Hepatocyte (in vitro differentiated cells): ENCODE measurements at places on chromosomes 3 and 15.

GRCh38 chr3:149115114-149115513 lies 14.3 kb upstream of the HPS3 start:
- DNase-seq = no peak

DNA sequence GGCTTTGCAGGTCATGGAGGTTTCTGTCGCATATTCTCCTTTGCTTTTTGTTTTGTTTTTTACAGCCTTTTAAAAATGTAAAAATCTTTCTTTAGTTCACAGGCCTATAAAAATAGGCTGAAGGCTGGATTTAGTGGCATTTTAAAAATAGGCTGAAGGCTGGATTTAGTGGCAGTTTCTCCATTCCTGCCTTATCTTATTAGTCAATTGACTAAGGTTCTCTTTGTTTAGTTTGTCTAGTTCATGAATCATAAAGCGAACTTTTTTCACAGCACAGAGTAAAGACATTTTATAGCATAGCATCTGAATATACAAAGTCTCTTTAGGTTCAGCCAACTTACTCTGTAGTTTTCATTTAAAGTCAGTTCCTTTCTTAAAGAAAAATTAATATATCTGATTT lies 31.4 kb downstream of the AP4E1 start:
- peak; percentile 10 for DNase-seq

GRCh38 chr15:62099094-62099601 lies 32.4 kb downstream of the C2CD4A start:
- DNase-seq = no peak

DNA sequence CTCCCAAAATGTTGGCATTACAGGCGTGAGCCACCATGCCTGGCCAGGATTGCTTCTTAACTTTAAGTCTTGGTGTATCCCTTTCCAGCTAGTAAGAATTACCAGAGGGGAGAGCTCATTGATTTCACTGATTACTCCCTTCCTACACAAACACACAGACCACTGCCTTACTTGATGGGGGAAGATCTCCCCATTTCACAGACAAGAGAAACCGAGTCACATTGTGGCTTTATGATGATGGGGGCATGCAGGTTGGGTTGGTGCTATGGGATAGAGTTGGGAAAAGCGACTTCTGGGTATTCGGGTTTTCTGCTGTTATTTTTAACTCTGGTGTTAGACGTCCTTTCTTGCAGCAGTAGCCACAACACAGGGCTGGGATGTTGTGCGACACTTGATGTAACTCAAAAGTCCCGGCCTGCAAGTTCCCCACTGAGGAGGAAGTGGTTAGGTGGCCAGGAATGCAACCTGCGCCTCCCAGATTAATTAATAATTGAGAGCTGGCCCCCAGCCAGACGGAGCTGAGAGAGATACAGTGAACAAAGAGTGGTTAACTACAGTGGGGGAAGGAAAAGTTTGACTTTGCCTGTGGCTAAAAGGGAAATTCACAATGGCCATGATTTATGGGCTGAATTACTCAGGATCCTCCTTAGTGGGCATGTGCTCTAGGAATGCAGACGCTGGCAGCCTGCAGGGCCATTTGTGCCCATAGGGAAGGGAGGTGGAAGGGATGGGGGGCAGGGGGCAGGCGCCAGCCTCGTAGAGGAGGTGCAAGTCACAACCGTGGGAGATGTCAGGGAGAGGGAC lies 63.6 kb downstream of the SMAD6 start:
- DNase-seq = peak; percentile 89

DNA sequence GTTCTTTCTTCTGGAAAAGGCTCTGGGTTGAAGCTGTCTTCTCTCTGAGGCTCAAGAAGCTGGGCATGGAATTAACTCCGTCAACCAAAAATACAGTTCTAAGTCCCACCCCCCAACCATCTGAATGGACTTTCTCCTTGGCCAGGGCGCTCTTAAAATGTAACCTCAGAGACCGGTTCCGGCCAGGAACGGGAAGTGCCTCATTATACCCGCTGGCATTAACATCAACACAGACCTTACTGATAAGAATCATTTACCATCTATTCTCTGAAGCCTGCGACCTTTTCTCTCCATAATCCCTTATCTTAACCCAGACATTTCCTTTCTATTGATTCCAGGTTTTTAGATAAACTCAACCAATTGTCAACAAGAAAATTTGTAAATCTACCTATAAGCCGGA lies 64.7 kb downstream of the ATP1B3 start:
- no peak for DNase-seq

- DNase-seq = no peak
Observed at GRCh38 chr3:99637368-99638111, 854 bp upstream of the COL8A1 start.

GRCh38 chr3:153621953-153622352 lies 459.9 kb downstream of the RAP2B start:
- no peak for DNase-seq

DNA sequence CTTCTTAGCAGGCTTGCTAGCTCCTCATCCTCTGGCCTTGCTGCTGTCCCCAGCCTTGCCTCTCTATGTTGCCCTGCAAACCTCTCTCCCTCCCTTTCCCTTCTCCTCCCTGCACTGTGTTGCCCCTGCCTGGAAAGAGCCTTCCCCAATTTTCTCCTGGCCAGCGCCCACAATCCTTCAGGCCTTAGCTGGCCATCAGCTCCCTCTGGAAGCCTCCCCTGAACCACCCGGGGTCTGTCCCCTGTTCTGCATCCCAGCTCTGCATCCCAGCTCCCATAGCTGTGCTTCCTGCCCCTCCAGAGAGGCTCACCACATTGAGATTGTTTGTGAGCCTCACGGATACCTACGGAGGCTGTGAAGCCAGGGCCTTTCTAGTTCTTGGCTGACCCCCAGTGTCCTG lies 23.7 kb downstream of the FAM3D start:
- no peak for DNase-seq

DNA sequence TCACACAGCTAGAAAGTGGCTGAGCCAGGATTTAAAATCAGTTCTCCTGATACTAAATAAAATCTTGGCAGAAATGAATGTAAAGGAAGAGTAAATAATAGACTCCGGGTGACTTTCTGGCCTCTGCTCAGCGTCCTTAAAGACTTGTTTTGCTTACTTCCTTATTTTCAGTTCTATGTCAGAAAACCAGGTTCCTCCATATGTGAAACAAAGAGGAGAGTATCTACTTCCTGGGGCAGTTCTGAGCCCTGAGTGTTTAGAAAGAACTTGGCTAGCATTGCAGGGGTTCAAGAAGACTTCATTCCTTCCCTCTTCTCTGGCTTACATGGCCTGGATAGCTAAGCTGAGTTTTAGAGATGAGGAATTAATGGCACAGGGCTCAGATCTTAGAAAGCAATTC lies 222.8 kb upstream of the TLE3 start:
- no peak for DNase-seq

DNA sequence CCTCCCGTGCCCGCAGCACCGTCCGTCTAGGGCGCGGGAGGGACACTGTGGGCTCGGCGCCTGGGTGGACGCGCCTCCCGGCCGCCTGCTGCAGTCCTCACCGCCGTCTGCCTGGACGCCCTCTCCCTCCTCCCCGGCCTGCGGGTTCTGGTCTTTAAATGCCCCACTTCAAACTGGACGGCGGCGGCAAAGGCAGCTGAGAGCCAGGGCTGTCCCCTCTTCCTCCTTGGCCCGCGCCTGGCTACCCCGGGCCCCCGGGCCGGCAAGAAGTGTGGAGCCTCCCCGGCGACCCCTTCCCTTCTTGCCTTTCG lies 426 bp downstream of the CBLB start:
- DNase-seq = peak; percentile 78

- DNase-seq = no peak
Observed at GRCh38 chr3:106398891-106399600, 530.2 kb upstream of the CBLB start.

DNA sequence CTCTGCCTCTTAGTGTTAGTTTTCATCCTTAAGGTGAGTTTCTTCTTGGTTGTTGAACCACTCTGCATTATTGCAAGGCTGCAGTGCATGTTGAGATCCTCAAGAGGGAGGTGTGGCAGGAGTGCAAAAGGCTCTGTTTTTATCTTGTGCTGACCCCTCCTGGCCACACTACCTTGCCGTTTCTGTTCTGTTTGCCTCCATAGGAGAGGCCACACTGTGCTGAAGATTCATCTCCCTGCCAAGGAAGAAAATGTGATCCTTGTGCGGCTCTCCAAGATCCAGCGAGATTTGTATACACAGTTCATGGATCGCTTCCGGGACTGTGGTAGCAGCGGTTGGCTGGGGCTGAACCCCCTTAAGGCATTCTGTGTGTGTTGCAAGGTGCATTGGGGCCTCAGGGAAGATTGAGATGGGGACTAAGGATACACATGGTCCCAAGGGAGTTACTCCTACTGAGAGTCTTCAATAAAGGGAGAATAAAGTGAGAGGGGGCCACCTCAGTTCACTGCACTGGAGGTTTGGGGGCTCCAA lies 33.0 kb upstream of the TEX264 start:
- DNase-seq = peak; percentile 80

GRCh38 chr3:183226333-183226890 lies 26.6 kb upstream of the B3GNT5 start:
- DNase-seq = peak; percentile 57

DNA sequence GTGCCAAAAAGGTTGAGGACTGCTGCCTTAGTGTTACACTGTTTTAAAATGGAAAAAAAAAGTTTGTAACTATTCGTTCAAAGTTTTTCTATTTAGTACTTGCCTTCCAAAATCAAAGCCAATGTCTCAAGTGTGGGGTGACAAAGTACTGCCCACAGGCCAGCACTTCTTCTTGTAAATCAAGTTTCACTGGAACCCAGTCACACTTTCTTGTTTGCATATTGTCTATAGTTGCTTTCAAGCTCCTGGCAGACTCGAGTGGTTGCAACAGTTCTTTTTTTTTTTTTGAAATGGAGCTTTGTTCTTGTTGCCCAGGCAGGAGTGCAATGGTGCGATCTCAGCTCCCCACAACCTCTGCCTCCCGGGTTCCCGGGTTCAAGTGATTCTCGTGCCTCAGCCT lies 75.3 kb upstream of the RPL35A start:
- no peak for DNase-seq

- DNase-seq = no peak
Observed at GRCh38 chr3:153328690-153329089, 166.7 kb downstream of the RAP2B start.

DNA sequence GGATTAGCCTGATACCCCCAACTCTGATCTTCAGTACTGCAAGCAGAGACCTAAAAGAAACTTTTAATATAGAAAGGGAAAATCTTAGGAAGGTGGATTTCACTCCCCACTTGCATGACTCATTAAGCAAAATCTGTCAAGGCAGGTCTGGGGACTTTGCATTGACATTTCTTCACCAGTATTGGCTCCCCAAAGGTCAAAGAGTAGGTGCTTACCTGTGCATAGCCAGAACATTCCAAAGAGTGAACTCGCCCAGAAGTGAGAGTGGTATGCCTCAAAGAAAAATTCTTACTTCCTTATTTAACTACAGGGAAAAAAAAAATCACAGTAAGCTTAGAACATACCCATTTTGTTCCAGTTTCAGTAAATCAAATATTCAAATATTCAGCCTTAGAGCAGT lies 140.9 kb upstream of the TP63 start:
- peak; percentile 40 for DNase-seq

GRCh38 chr3:25697553-25697952 lies 32.8 kb upstream of the TOP2B start:
- DNase-seq = no peak

GRCh38 chr15:73851689-73852088 lies 21.7 kb upstream of the TBC1D21 start:
- peak; percentile 86 for DNase-seq

- no peak for DNase-seq
Observed at GRCh38 chr3:29557186-29557585, 276.3 kb downstream of the RBMS3 start.

- DNase-seq = no peak
Observed at GRCh38 chr3:123290962-123291361, 89.2 kb downstream of the SEC22A start.

DNA sequence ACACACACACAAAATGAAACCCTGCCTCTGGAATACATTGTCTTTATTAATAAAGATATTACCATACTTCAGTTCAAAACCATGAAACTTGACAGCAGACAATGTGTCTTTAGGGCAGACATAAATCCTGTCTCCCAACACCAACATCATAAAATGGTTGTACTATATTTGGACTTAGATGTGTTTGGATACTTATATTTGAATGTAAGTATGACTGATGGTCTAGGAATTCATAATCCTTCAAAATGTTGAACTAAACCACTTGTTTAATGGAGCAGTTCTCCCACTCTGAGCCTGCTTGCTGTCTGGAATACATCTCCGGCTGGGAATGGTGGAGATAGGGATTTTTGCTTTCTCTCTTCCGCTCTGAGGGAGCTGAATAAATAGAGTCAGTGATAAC lies 10.6 kb downstream of the FBN1 start:
- DNase-seq = no peak

- peak; percentile 42 for DNase-seq
Observed at GRCh38 chr3:170809975-170810357, 60.0 kb downstream of the RPL22L1 start.

DNA sequence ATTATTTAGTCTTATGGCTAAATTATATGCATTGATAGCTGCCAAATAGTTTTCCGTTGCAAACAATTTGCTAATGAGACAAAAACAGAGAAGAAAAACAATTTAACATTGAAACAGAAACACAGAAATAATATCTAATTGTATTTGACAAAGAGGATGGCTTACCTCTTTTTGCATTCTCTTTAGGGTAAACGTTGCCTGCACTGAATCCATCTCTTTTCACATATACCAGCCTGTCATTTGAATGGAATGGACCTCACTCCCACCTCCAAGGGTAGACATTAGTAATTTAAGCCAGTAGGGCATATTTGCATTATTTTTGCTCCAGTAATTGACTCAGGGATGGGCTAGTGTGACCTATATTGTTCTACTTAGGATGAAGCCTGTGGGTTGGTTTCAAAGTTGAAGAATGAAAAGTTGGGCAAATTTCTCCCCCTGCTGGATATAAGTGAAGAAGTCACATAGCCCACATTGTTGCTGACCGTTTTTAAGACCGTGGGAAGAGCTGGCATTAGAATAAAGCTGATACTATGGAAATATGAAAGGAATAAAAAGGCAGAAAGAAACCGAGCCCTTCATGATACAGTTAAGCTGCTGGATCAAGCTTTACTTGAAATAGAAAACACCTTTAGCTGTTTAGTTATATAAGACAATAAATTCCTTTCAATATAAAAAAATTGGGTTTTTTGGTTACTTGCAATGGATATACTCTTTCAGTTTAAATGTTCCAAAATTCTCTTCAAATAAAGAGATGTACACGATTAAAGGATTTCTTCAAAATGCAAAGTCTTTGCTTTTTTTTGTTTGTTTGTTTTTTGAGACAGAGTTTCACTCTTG lies 26.9 kb downstream of the PIERCE2 start:
- DNase-seq = peak; percentile 70

- DNase-seq = no peak
Observed at GRCh38 chr3:48532271-48532976, 24.2 kb downstream of the PFKFB4 start.
